ENCODE measurements at places on chromosomes 6 and 20. TPM values are rescaled to one million over a fixed set of nuclear protein-coding genes. Genes with fewer than 3 reads are reported as not detected.

Gene C4A
- 100 TPM for total RNA-seq

Gene ZKSCAN4
- total RNA-seq = 15.6 TPM

Gene MACROD2
- total RNA-seq = 9.7 TPM

Gene BMP5
- not detected for total RNA-seq

Gene MRPL2
- 14.9 TPM for total RNA-seq

Gene TFAP2A
- 0.21 TPM for total RNA-seq

Gene FOXA2
- total RNA-seq = not detected

DNA sequence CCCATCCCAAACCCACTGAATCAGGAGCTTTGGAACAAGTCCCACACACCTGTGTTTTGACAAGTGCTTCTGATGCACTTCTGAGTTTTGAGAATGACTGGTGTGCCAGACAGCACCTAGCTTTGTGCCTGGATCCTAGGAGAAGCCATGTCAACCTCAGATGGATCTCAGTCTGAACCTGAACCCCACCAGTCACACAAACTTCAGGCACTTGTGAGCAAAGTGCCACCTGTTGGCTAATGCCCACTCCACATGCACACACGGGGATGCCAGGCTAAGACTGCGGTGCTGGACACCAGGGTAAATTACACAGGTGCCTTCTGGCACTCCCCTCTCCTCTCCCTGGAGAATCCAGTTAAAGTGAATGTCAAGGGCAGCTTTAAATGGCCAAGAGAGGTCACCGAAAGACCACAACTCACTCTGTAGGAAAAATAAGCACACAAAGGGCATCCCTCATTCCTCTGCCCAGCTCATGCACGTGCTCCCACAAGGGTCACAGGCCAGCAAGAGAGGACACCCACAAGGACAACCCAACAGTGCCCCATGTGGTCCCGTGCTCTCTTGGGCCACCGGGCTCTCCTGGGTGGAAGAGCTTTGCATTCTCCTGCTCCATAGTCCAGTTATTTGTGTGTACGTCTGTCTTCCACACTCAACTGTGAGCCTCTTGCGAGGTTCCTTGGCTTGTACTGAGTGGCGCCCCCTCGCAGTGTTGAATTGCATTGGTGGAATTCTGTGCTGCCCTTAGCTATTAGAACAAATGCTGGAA lies 45.6 kb downstream of the TAF8 start:
- no peak for DNase-seq

DNA sequence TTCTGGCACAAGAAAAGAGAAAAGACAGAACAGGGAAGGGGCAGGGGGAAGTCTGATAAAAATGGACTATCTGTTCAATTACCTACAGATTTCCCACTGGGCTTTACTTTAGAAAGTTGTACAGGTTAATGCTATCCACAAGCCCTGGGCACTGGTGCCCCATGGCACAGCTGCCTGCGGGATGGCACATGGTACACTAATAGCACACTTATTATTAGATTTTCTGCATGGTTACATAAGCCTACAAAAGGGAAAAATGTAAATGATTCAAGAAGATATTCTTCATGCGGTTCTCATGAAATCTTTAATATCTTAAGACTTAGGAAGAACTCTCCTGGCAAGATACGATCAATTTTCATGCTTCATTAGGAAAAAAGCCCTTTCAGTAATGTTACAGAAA lies 137.5 kb downstream of the GMPR start:
- DNase-seq = no peak

DNA sequence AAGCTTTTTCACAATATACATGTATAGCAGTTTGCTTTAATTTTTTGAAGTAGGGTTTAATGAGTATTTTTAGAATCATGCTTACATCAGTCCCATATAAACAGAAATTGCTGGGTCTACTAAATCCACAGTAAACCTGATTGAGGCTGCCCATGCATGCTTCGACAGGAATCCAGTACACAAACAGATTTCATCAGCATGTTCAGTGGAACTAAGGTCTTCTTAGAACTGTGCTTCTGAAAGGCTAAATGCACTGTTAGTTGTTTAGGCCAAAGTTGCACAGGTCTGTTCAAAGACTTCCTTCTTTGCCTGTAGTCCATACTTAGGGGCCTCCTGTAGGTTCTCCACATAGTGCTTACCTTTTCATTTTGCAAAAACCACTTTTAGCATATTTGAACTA lies 42.5 kb upstream of the THBS2 start:
- no peak for DNase-seq

DNA sequence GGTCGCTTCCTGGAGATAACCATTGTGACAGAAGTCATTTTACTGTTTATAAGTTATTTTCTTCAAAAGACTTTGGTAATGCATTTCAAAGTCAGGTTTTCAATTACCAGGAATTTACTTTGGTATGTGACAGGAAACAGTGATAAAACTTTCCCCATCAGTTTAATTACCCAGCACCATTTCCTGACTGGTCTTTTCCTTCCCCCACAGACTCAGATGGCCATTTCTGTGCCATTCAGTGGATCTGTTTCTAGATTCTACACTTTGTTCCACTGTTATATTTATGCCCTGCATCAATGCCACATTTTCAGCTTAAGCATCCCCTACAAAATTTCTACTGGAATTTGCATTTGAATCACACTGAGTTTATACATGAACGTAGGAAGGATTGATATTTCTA lies 16.3 kb downstream of the RRBP1 start:
- no peak for DNase-seq

- no peak for DNase-seq
Observed at GRCh38 chr6:45882671-45883070, 133.0 kb downstream of the CLIC5 start.
